Hepatocyte (in vitro differentiated cells): ENCODE measurements at places on chromosomes 1 and 21. TPM values are rescaled to one million over a fixed set of nuclear protein-coding genes. Genes with fewer than 3 reads are reported as not detected.

DNA sequence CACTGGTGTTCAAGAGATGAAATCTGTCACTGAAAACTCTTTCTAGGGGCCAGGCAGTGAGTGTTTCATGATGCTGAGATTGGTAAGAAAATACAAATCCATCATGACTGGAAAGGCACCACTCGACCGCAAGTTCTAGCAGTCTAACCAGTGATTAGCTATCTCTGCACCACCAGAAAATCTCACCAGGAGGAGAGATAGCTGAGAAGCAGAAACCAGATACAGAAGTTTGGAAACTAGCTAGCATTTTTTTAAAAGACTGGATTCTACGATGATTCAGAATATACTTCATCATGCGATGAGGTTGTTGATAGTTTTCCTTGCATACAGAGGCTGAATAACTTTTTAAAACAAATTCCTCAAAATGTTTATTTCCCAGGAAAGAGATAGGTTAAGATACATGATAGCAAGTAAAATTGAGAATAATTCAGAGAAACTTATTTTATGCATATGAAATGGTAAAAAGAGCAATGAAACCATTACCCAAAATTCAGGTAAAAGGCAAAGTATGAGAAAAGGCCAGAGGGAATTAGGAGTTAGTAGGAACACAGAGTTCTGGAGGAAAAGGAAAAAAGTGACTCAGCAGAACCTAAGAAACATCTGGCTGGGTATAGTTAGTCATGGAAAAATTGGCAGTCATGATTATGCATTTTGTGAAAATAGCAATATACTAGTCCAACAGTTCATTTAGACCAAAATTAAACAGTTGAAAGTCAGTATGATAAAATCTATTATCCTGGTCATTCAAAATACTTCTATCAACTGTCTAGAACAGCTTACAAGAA, 3.3 kb upstream of the F3 start:
- DNase-seq = no peak

Gene FAM72D
- polyA plus RNA-seq = 0.40 and 0.63 TPM in 2 replicates

- DNase-seq = peak; percentile 8
Observed at GRCh38 chr1:72481420-72481970, 199.2 kb upstream of the NEGR1 start.

DNA sequence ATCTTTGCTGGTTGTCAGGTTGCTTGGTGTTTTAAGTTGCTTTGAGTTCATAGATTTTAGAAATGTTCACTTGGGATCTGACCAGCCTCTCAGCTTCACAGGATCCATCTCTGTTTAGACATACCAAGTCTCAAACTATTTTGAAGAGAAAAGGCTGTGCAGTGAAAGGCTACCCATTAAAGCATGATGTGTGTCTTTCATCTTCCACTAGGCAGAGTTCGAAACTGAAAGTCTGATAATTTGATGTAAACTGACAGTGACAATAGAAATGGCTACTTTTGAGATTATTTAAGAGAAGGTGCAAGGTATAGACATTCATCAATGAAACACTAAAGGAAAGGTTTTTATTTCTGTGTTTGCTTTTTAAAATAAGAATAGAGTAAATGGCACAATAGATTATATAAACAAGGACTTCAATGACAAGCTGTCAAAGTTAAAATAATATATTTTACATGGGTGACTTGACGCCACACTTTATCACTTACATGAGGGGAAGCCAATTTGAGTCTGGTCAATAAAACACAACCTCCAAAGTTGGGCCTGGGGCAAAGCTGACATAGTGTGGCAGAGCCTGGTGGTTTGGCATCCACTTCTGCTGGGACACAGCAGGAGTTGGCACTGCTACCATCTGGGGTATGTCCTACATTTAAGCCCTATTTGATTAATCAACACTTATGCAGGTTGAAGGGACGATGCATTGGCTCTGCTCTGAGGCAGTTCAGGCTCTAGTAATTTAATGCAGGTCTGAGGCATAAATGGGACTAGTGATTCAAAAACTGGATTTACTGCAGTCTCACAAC, 197.7 kb downstream of the CRB1 start:
- DNase-seq = no peak

DNA sequence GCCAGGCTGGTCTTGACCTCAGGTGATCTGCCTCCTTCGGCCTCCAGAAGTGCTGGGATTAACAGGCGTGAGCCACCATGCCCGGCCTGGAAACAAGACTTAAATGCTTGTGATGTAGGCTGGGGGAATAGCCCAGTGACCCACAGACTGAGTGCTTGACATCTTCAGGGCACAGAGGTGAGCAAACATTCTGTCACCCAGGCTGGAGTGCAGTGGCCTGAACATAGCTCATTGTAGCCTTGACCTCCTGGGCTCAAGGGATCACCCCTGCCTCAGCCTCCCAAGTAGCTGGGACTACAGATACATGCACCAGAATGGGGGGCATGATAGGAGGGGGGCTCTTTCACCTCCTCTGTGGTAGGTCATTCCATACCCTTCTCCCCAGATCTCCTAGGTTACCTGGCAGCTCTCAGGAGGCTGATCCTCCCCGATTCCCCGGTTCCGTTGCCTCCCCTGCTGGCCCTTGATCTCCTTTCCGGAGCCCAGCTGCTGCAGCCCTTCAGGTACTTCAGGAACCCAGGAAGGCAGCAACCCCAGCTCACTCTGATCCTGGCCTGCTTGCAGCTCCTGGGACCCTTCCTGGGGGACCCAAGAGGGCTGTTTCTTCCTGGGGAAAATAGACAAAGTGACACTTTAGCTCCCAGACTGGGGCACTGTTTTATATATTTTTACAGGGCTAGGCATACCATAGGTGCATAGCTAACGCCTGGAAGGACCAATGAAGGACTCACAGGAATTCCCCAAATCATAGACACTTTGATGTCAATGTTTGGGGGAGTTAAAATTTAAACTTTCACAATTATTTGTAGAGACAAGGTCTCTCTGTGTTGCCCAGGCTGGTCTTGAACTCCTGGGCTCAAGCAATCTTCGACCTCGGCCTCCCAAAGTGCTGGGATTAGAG, 11.8 kb downstream of the SPATA21 start:
- DNase-seq = no peak

- DNase-seq = no peak
Observed at GRCh38 chr21:15219894-15220293, 155.1 kb upstream of the NRIP1 start.

Gene PRKAA2
- polyA plus RNA-seq = 1.2 and 1.8 TPM in 2 replicates

DNA sequence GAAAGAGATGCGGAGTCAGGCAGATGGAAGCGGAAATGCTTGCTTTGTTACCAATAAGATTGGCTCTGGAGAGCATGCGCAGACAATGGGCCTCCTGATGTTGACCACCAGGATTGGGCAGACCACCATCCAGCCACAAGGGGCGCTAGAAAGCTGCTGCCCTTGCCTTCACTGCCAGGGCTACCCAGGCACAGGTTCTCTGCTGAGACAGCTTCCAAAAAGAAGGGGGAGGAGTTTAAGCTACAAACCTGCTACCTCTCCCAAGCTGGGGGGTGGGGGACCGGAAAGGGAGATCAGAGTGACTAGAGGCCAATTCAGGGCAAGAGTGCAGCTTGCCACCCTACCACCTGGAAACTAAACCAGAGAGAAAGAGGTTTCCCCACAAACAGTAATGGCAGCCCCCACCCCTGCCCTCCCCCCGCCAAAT, 369.7 kb downstream of the RRAGC start:
- peak; percentile 30 for DNase-seq

Gene FCRL2
- polyA plus RNA-seq = not detected in 2 replicates

DNA sequence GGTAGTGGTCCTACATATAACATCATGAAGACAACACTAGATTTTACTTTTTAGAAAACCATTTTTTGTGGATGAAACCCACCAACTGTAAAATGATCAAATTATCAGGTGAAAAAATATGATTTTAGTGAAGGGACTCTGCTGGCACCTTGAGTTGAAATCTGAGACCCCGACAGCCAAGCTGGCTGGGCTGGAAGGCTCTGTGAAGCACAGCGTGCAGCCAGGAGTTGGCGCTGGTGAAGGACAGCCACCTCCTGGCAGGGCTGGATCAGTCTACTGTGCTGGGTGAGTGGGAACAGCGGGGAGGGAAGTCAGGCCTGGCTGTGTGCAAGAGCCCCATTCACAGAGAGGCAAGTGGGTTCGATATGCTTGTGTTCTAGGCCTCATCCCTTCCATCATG, 47.9 kb downstream of the DDAH1 start:
- DNase-seq = no peak

Gene PYGO2
- polyA plus RNA-seq = 22.3 and 28.3 TPM in 2 replicates

DNA sequence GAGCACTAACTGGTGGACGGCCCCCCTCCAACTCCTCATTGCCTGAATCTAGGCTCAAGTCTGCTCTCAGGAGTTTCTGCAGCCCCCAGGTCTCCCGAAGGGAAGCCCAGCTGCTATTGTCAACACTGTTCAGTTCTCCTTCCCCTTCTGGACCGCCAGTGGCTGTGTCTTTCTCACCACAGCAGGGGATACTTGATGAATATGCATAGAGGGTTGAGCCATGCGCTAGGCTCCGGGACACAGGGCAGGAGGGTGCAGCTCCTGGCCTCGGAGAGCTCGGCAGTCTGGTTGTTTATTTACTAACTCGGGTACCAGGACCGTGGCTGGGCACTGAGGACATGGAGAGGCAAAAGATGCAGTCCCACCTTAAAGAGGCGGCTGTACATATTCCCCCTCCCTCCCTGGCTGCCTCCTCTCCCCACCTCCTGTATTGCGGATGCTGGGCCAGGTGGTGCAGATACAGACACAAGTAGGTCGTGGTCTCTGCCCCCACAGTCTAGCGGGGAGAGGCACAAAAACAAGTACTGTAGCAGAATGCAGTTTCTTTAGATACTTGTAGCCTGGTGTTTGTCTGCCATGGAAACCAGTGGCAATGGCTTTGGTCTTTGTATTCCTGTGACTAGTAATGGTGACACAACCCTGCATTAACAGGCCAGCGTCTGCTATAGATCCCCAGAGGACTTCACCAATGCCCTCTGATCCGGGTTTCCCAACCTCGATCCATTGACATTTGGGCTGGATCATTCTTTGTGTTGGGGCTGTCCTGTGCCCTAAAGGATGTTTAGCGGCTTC, 26.2 kb downstream of the ARHGEF10L start:
- no peak for DNase-seq

DNA sequence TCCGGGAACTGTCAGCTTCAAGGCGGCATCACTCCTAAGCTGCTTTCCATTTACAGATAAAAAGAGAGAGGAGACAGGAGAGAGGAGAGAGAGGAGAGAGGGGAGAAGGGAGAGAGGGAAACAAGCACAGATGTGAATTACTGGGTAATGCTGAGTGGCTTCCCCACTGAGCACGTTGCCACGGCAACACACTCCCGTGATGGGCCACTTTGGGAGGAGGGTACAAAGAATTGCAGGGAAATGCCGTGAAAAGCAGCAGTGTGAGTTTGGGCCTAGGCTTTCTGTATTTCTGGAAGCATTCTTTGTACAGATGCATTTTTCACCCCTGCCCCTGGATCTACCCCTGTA, 128.0 kb upstream of the IRF2BP2 start:
- no peak for DNase-seq

- peak; percentile 52 for DNase-seq
Observed at GRCh38 chr1:212247179-212247721, 38.0 kb upstream of the PPP2R5A start.

Gene LAMC2
- 32.9 and 45.3 TPM in 2 replicates for polyA plus RNA-seq

GRCh38 chr1:4978660-4979390, 324.4 kb downstream of the AJAP1 start:
- DNase-seq = no peak

DNA sequence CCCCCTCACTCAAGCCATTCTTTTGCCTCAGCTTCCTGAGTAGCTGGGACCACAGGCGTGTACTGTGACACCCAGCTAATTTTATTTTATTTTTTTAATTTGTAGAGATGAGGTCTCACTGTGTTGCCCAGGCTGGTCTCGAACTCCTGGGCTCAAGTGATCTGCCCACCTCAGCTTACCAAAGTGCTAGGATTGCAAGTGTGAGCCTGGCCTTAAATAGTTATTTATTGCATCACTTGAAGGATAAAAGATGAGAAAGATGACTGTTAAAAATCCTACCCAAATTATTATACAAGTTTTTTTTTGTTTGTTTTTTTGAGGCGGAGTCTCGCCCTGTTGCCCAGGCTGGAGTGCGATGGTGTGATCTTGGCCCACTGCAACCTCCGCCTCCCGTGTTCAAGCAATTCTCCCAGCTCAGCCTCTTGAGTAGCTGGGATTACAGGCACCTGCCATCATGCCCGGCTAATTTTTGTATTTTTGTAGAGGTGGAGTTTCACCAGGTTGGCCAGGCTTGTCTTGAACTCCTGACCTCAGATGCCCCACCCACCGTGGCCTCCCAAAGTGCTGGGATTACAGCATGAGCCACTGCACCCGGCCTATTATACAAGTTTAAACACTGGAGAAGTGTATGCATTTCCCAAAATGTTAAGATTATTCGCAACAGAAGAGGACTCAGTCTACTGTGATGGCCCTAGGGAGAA, 2.3 kb downstream of the UTP11 start:
- DNase-seq = no peak

Gene LCE1F
- polyA plus RNA-seq = not detected in 2 replicates

Gene RHD
- polyA plus RNA-seq = 0.12 and 0.19 TPM in 2 replicates

Gene TFAP2E
- polyA plus RNA-seq = 0.81 TPM in 1 of 2 replicates, not detected in the other

Gene RXFP4
- polyA plus RNA-seq = not detected in 2 replicates

Gene GJA9
- 0.34 TPM in 1 of 2 replicates, not detected in the other for polyA plus RNA-seq

GRCh38 chr1:9181176-9181906, 52.4 kb upstream of the GPR157 start:
- peak; percentile 75 for DNase-seq
